Activated CD4-positive, alpha-beta T cell treated with anti-CD3 and anti-CD28 coated beads, Interleukin-2, amount 10 ng/mL, durations not matched to agents 7 days and 5 days (primary cell): ENCODE measurements at places on chromosomes 4 and X. TPM values are rescaled to one million over a fixed set of nuclear protein-coding genes. Genes with fewer than 3 reads are reported as not detected.
A peak's percentile ranks its signal among the peaks of the same experiment; 100 is the strongest.

The P2RY4 gene
- 0.12 TPM for total RNA-seq

The STARD8 gene
- total RNA-seq, result 0.06 TPM

The MTTP gene
- total RNA-seq, result not detected

DNA sequence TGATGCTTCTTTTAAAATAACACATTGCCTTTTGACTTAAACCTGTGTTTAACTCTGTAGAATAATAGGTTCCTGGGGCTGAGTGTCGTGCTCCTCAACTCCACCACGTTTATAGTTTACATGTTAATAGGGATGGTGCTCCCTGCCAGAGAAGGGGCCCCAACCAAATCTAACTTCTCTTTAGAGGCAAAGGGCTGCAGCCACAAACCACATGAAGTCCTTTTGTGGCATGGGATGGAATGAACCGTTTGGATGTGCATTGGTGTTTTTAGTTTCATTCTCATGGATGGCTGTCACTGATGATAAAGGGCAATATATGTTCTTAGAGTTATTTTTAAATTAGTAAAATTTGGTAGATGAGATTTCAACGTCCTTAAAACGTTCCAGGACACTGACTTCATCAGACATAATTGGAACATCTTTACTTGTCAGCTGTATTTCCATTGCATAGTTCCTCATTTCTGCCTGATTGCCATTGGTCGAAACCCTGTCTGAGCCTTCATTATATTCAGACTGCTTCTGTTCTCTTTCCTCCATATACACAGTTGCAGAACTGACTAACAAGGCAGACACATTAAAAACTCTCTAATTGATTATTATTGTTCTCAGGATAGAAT, 60.4 kb upstream of the HPF1 start:
- H3K36me3 ChIP-seq, result no peaks in the 10 kb centered on the region
- H3K4me3 ChIP-seq, result no peak overlapping the region
- DNase-seq, result no peak
- peaks cover 3% of the 10 kb centered on the region for H3K4me1 ChIP-seq
- H3K27me3 ChIP-seq, result peaks cover 8% of the 10 kb centered on the region
- no peak overlapping the region for H3K27ac ChIP-seq

- no peak overlapping the region for H3K27ac ChIP-seq
- H3K36me3 ChIP-seq, result no peaks in the 10 kb centered on the region
- H3K4me3 ChIP-seq, result no peak overlapping the region
- no peaks in the 10 kb centered on the region for H3K27me3 ChIP-seq
- no peaks in the 10 kb centered on the region for H3K4me1 ChIP-seq
Measured at GRCh38 chrX:132411310-132411977, 77.4 kb downstream of the MBNL3 start.

DNA sequence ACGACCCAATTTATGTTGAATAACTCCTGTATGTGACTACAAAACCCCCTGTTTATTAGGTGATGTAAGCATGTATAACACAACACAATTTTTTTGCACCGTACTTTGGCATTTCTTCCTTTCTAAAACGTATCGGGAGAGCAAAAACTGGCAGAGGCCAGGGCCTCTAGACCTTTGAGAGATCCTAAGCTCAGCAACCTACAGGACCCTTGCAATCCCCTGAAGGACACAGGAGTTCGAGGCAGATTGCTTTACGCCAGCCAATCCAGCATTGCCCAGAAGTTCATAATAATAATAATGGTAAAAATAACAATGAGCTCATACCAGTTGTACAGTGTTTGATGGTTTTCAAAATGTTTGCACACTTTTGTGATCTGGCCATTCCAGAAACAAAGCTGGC, 7.7 kb downstream of the NKX3-2 start:
- H3K36me3 ChIP-seq, result peaks cover 10% of the 10 kb centered on the region
- H3K27me3 ChIP-seq, result peaks cover 92% of the 10 kb centered on the region
- peak overlapping the region; percentile 19 for H3K4me3 ChIP-seq
- H3K4me1 ChIP-seq, result peaks cover 10% of the 10 kb centered on the region
- DNase-seq, result no peak

DNA sequence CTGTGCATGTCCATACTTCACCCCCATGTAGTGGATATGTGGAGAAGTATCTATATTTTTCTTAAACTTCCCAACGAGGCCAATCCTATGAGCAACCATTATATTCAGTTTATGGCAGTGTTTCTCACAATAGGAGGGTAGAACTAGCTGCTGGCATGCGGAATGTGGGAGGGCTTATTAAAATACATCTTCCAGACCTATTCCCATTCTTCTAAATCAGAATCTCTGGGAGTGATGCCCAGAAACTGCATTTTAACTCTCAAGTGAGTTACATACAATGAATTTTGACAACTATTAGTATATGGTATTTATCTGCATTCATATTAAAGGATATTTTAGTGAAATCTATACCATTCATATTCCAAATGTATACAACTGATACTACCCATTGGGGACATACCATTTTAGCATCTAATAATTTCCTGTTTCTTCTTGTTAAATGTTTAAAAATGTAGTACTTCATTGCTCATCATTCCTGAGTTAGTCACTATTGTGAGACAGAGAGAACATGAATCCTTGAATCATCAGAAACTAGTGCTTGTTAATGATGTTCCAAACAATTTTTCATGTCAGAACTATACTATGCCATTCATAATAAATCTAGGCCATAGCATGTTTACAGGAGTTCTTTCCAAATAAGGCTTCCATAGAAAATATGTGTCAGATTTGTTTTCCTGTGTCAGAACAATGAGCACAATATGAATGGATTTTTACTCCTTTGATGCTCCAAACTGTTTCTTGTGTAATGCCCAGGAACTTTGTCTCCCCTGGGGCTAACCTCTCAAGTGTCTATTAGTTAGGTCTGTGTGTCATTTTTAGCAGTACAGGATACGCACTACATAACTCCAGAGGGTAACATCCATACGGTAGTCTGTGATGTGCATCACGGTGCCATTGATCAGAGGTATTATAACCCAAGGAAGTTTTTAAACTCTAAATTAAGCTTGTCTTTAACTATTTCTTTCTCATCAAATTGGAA, 198.8 kb upstream of the BMP3 start:
- no peak overlapping the region for H3K27ac ChIP-seq
- H3K4me1 ChIP-seq, result no peaks in the 10 kb centered on the region
- H3K27me3 ChIP-seq, result no peaks in the 10 kb centered on the region
- H3K36me3 ChIP-seq, result no peaks in the 10 kb centered on the region
- H3K4me3 ChIP-seq, result no peak overlapping the region
- DNase-seq, result no peak

DNA sequence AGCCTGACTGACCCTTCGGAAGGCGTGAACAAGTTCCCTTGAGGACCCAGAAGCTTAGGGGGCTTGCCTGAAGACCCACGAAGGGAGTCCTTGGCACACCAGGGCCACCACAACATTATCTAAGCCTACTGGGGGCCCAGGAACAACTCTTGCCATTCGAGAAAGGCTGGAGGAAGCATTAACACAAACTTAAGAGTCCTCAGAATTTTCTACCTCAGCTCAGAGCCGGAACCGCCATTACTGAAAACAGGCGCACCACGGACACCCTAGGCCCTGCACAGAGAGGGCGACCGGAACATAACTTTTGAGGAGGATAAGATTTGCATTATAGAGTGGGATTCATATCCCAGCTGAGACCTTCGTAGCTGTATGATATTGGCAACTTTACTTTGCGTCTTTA, 229.1 kb downstream of the ADAM29 start:
- no peaks in the 10 kb centered on the region for H3K27me3 ChIP-seq
- no peak overlapping the region for H3K27ac ChIP-seq
- no peak for DNase-seq
- H3K36me3 ChIP-seq, result no peaks in the 10 kb centered on the region
